AG08395 (cell line): ENCODE measurements at places on chromosomes 2 and 18.
A peak's percentile ranks its signal among the peaks of the same experiment; 100 is the strongest.

- peak; percentile 91 for DNase-seq
Measured at GRCh38 chr2:9310377-9310776, 103.8 kb downstream of the ASAP2 start.

DNA sequence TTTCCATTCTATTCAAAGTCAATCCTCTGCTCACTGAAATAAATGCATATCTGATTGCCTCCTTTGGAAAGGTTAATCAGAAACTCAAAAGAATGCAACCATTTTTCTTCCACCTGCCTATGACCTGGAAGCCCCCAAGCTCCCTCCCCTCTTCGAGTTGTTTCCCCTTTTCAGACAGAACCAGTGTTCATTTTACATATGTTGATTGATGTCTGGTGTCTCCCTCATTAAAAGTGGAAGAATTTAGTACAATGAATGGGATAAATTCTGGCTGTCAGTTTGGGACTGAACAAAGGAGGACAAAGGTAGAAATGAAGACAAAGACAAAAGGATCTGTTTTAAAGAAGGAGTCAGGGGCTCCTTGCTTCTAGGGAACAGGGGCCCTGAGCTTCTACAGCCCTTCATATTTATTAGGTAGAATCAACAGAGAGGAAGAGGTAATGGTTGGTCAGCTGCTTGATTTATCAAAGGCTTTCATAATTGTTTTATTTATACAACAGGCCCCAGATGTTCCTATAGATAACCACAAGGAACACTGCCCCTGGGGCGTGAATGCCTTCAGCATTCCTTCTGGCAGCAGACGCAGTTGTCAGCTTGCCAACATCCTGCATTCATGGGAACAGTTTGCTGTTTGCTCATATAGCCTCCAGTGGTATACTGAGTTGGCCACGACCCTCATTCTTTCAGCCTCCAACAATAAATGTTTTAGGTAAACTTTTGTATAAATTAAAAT is 949.8 kb upstream of the LRATD1 start:
- DNase-seq: no peak

GRCh38 chr2:11467129-11467649 is 1.2 kb upstream of the E2F6 start:
- DNase-seq: no peak

- peak; percentile 92 for DNase-seq
Measured at GRCh38 chr2:12534646-12535263, 182.0 kb upstream of the TRIB2 start.

GRCh38 chr2:64541547-64541946 is 17.4 kb downstream of the AFTPH start:
- DNase-seq: no peak

- no peak for DNase-seq
Measured at GRCh38 chr2:29579495-29580169, 341.8 kb downstream of the ALK start.

DNA sequence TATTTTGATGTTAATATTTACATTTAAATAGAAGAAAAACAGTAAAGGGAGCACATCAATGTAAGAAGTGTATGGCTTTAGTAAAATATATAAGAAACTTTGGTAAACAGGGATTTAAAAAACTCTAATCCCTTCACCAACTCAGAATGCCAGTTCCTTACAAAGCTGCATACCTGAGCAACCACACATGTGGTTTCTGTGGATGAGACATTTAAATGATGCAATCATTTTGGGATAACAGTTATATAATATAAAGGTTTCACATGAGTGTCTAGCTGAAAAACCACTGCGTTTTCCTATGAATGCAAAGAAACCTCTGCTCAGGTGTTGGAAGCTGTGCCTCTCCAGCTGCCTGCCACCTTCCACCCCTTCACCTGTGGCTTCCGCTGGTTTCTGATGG is 209.1 kb upstream of the REV1 start:
- peak; percentile 35 for DNase-seq

DNA sequence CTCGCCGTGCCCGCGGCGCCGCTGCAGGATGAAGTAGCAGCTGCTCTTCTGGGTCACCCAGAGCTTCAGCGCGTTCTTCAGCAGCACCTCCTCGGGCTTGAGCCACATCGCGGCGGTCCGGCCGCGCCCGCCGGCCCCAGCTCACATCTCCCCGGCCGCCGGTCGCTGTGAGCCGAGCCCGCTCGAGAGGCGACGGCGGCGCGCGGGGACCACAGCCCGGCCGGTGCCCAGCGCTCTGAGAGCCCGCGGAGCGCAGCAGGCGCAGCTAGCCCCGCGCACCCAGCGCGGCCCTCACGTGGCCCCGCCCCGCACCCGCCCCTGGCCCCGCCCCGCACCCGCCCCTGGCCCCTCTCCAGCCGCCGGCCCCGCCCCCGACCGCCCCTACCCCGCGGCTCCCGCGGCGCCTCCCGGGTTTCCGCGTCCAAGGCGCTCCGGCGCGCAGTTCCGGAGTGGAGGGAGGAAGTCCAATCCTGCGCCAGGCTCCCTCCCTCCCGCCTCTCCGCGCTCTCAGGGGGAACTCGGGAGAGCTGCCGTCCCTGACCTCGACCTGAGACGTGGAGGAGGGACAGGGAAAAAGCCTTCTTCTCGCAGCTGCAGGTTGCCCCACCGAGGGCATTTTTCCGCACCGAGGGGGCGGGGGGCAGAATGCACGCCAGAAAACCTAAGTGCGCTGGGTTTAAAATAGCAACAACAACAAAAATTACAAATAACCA is at the start of gene TBC1D8:
TBC1D8 (minus strand) TSS at position 237 of the 713 bp plus-strand sequence; CDS start at position 108, 129 bp downstream.
- peak; percentile 95 for DNase-seq

DNA sequence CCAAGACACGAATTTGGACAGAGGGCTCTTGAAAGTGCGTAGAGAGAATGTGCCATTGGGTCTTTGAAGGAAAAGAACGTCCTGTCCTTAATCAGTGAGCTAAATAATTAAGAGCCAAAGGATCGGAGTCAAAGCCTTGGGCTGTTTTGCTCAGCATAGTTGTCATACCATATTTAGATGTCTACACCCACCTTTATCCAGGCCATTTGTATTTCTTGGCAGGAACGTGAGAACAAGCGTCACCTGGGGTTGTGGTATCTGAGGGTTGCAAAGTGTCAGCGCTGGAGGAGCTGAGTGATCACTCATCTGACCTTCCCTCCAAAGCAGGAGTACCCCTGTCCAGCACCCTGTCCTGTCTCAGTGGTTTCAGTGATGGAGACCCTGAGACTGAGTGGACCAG is 4.5 kb downstream of the LPIN1 start:
- no peak for DNase-seq

DNA sequence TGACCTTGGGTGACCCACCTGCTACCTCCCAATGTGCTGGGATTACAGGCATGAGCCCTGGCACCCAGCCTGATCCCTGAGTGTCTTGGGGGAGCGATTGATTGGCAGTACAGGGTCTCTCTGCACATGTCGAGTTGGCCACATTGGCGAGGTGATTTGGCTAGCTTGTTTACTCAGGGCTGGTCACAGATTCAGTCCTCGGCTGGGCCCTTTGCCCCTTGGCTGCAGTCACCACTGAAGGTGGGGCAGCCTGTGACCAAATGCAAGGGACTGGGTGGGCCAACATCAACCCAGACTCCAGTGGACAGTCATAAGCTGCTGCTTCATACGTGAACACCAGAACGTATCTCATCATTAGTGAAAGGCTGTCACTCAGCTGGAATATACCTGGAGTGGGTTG is 114.9 kb downstream of the ZNF532 start:
- DNase-seq: no peak

DNA sequence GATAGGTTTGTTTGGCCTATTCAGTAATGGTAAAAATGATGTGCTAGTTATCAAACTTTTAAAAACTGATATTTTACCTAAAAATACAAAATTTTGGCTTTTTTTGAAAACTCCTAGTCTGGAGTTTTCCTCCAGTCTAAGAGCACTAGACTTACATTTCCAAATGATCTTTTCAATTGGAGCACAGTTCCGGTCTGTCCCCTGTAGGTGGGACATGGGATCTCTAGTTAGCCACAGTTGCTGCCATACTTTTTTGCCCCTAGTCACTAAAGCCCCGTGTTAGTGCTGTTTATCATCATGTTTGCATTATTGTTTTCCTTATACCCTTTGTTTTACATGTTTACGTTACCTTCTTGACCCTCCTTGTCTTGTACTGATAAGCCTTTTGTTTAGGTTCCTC is 52.4 kb downstream of the RELCH start:
- DNase-seq: no peak

- DNase-seq: peak; percentile 59
Measured at GRCh38 chr2:127155028-127155581, 48.2 kb upstream of the BIN1 start.

GRCh38 chr2:213189001-213189899 is 37.8 kb upstream of the IKZF2 start:
- DNase-seq: peak; percentile 50

GRCh38 chr2:138079976-138080375 is 115.7 kb downstream of the HNMT start:
- no peak for DNase-seq

DNA sequence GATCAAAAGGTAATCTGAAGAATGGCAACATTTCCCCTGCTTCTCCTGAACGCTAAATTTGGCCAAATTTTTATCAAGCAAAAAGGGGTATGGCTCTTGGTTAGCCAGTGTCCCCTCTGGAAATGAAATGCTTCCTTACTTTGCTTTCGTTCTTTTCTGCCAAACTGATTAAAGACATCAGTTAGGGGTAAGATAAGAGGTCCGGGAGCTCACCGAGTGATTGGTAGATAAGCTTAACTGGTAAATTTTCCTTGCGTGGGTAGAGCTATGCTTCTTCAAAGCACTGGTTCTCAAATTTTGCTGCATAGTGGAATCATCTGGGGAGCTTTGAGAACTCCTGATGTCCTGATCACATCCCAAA is 62.7 kb upstream of the MAPRE2 start:
- no peak for DNase-seq

- DNase-seq: no peak
Measured at GRCh38 chr18:77651441-77651840, 401.8 kb downstream of the GALR1 start.

- DNase-seq: peak; percentile 81
Measured at GRCh38 chr18:12597760-12598159, 60.1 kb downstream of the SPIRE1 start.

DNA sequence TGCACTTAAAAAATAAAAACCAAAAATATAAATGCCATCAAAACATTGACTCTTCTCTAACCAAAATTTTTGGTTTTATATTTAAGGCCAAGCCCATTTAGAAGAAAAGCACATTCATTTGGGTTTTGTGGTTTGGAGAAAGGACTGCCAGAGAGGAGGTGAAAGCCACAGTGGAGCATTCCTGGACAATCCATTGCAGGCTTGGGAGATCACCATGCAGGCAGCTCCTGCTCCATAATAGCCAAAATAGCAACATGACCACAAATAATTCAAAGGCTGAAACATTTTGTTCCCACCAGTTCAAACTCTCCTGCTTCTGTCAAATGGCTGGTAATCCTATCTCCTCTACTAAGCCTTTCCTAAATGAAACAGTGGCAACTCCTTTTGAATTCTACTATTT is 73.5 kb downstream of the GALNT3 start:
- DNase-seq: peak; percentile 87

DNA sequence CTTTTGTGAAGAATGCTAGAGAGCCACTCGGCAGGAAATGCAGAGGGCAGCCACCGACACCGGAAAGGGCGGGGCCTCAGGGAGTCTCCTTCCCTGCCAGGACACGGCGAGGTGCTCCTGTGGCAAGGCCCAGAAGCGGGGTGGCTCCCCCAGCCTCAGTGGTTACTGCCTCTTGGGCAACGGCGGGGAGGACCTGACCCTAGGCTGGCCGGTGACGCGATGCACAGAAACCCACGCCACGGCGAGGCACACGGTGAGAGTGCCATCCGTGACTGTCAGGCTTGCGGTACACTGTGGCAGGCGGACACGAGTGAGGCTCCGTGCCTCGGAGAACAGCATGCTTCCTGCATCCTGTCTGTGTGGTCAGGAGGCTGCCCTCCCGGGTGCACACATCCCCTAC is 47.8 kb downstream of the ZAP70 start:
- no peak for DNase-seq

- DNase-seq: no peak
Measured at GRCh38 chr2:68767031-68767961, 32.7 kb downstream of the ARHGAP25 start.

DNA sequence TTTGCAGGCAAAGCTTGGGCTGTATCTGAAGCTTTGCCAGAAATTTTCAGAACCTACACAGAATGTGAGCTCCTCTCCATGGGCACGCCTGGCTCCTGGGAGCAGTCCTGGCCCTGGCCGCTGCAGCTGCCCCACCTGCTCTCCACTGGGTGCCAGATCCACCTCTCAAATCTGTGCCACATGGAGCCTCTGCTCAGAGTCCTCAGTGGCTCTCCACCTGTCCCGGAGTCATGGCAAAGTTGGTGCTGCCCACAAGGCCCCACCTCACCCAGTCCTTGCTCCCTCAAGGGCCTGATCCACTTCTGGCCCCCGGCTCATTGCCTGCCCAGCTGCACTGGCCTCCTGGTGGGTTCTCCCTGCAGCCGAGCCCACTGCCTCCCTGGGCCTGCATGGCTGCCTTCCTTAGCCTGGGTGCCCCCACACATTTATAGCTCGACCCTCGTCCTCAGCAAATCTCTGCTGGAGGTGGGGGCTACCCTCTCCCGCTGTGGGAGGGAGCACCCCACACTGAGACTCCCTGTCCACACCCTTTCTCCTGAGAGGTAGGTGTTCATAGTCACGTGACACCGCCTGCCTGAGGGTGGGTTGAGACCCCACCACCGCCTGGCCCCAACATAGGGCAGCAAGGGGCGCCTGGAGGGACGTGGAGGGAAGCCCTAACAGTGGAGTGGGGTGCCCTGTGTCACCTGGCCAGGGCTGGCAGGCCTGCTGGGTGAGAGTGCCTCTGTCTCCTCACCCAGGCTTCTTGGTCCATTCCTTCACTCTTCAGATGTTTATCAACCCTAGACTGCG is 224.1 kb downstream of the SH3RF3 start:
- no peak for DNase-seq

- DNase-seq: no peak
Measured at GRCh38 chr18:22108674-22109073, 60.7 kb upstream of the GATA6 start.

GRCh38 chr2:139177041-139177440 is 396.9 kb upstream of the NXPH2 start:
- DNase-seq: no peak

GRCh38 chr2:219658196-219658846 is 30.9 kb downstream of the SLC4A3 start:
- DNase-seq: peak; percentile 62

GRCh38 chr18:23943903-23944624 is 70.5 kb upstream of the TTC39C start:
- peak; percentile 62 for DNase-seq

DNA sequence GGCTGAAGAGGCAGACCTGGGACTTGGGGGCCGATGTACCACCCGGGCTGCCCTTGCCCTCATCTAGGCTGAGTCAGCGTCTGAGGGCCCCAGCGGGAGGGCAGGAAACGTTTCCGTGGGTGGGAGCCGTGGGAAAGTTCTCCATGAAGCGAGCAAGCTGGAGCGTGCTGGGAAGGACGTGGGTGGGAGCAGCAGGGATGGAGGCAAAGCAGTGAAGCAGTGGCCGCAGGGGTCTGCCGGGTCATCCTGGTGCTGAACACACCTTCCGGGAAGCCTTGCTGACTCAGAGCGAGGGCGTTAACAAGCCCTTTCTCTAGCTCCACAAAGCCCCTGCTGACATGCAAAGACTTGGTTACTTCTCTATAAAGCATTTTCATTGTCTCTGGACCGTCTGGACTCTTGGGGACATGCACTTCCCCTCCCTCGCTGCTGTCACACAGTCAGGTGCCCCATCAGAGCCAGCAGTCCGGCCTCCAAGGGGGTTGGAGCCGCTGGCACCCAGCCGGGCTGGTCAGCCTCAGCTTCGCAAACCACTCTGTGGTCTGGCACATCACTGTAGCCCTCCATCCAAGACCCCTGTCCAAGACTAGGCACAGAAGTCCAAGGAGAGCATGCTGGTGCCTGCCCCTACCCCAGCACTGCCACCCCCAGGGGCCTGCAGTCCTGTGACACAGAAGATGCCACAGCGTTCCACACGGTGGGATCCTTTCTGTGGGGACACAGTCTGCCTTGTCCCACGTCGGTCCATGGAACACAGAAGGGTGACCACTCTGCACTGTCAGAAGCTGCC is 115.1 kb upstream of the GPC1 start:
- peak; percentile 15 for DNase-seq
